Uterus (tissue), 4 donors: ENCODE measurements at places on chromosomes 2 and 18. TPM values are rescaled to one million over a fixed set of nuclear protein-coding genes. Genes with fewer than 3 reads are reported as not detected.

DSEL gene
- 12.6 TPM for total RNA-seq

GRCh38 chr18:64717026-64717425, 568.1 kb upstream of the LINC00305 start:
- H3K36me3 ChIP-seq = no peaks in the 10 kb centered on the region
- H3K4me3 ChIP-seq = no peak overlapping the region
- H3K27me3 ChIP-seq = no peaks in the 10 kb centered on the region
- no peaks in the 10 kb centered on the region for H3K4me1 ChIP-seq
- no peak overlapping the region for H3K27ac ChIP-seq
- no peak for DNase-seq

GRCh38 chr2:227366769-227367426, 12.2 kb downstream of the TM4SF20 start:
- H3K36me3 ChIP-seq = no peaks in the 10 kb centered on the region
- no peak for DNase-seq
- no peaks in the 10 kb centered on the region for H3K27me3 ChIP-seq
- H3K4me3 ChIP-seq = no peak overlapping the region
- no peaks in the 10 kb centered on the region for H3K4me1 ChIP-seq

GRCh38 chr2:237540823-237541222, 25.6 kb upstream of the PRLH start:
- H3K27ac ChIP-seq = no peak overlapping the region
- peaks cover 3% of the 10 kb centered on the region for H3K4me1 ChIP-seq
- H3K27me3 ChIP-seq = no peaks in the 10 kb centered on the region
- peak; percentile 66 for DNase-seq
- H3K36me3 ChIP-seq = no peaks in the 10 kb centered on the region
- H3K4me3 ChIP-seq = no peak overlapping the region
